ENCODE measurements at places on chromosomes 1 and 21.

DNA sequence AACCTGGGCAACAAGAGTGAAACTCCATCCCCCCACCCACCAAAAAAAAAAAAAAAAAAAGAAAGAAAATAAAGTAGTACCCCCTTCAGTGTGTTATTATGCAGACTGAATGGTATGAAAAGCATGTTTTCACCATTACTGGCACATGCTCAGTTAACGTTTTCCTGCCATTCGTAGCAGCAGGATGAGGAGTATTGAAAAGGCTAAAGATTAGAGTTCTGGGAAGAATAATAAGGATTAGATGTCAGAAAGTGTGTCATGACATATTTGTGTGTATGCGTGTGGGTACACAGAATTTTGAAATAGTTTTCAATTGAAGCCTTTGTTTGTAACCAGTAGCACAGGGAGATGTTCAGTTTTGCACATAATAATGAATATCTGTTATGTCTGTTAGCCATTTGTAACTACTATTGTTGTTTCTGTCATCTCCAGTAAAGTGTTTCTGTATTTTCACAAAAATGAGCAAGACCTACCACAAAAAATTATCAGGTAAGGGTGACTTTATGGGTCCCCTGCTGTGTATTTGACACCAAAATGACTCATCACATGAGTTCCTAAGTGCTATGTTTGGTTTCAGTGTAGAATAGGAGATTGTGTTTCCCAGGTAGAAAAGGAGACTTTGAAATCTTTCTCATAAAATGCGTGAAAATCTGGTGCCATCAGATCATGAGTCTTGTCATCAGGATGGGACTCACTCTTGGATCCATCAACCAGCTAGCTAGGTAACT lies 358.9 kb downstream of the DISC1 start:
- no peak for DNase-seq

- DNase-seq, result no peak
These were observed 108.1 kb downstream of the MAP3K21 start for GRCh38 chr1:233435622-233436021.

DNA sequence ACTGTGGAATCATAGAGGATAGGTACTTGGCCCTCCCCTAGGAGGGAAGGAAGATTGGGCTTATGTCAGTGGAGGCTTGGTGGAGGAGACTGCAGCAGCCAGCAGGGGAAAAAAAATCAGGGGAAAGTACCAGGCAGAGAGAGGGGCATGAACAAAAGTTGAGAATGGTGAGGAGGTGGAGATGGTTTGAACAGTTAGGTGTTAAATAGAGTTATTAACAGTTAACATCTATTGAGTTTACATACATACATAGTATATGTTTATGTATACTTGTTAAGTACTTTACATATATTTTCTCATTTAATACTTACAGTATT lies 136.5 kb upstream of the HNRNPU start:
- no peak for DNase-seq

DNA sequence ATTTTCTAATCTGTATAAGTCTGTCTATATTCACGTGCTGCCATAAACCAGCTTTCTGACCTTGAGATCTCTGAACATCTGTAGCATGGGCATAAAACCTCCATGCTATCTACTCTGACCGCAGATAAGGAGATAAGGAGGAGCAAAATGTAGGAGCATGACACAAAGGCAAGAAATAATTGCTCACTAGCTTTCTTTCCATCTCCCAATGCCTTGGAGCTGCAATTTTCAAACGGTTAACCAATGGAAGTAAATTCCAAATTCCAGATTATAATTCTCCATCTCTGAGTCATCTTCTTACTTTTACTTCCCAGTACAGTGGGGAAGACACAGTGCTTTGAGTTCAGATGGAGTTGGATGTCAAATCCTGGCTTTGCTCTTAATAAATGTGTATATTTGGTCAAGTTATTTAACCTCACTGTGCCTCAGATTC lies 41.6 kb downstream of the CD58 start:
- DNase-seq, result no peak

DNA sequence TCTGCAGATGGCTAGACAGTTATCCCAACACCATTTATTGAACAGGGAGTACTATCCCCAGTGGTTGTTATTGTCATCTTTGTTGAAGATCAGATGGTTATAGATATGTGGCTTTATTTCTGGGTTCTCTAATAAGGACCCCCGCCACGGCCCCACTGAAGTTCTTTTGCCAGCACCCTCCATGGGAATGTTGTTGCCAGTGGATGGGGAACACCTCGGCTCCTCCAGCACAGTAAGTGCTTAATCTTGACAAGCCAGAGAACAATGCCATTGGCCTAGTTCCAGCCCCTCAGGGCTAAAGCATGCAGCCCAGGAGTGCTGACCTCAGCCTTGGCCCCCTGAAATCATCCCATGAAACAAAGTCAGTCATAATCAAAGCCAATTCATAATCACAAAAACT lies 337.6 kb downstream of the AGBL4 start:
- no peak for DNase-seq

DNA sequence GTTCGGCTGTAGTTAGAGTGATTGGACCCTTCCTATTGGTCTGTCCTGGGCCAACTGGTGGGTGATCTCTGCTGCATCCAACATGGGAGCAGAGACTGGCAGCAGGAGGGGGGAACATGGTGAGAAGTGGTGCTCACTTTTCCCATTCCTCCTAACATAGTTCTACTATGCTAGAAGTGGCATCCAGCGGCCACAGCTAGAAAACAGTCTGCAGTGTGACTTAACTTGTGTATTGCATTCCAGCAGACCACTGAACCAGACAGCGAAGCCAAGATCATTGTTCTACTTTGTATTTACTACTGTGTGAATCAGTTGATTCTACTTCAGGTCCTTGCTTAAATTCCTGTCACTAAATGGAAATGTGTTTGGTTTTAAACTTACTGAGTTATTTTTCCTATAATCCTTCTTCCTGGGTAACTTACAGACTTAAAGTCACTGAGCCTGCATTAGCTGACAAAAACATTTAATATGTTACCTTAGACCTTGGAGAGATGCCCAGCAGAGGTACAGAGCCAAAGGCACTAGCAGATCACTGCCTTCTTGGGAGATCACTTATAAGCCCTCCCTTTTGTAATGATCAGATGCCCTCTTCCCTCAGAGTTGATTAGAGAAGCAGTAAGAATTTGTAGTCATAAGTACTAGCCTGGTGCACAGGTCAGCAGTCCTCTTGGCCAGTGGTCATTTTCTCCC lies 8.2 kb downstream of the FABP3 start:
- no peak for DNase-seq

- DNase-seq, result no peak
These were observed 156.2 kb downstream of the DYRK1A start for GRCh38 chr21:37522641-37523295.

DNA sequence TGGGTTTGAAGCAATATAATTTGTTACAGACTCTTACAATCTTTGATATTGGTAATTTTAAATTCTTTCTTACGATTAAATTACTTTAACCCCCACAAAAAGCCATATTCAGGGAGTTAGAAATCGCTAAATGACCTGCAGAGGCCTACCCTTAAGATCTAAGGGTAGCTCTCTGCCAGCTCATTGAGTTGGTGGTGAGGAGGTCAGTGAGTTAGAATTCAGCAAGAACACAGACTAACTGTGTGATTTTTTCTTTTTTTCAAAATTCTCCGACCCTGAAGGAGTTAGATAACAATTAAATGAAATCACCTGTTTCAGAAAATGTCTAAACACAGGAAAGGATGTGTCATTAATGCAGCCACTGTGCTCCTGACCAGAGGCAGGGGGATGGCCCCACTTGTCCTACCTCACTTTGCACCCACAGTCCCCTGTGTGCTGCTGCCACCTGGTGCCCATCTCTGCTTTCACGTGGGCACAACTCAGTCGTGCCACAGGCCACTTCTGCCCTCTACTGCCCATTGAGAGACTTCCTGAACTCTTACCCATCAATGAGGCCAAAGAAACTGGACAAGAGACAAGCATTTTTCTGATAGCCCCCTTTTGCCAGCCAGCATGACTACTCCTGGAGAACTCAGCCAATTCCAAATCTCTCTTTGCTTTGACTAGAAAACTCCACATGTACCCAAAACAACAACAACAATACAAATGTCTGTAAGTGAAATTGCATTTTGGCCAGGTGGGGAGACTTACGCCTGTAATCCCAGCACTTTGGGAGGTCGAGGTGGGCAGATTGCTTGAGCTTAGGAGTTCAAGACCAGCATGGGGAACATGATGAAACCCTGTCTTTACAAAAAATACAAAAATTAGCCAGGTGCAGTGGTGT lies 8.4 kb downstream of the CFAP45 start:
- peak; percentile 95 for DNase-seq

DNA sequence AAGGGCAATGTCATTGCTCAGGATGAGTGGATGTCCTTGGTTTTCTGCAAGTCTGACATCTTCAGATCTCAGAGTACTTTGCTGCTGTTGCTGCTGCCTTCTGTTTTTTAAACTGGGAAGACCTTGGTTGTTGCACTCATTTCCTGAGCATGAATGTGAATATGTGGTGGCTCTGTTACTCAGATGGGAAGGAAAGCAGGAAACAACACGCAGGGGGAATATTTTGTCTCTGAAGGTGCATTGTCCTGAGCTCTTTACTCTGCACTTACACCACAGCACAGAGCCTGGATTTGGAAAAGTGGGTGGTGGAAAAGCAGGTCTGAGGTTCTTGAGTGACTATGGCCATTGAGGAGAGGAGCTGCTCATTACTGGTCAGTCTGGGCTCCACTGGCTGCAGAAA lies 36.3 kb downstream of the PTGFRN start:
- DNase-seq, result no peak
